Stimulated activated CD4-positive, alpha-beta T cell treated with anti-CD3 and anti-CD28 coated beads, Interleukin-12 subunit alpha, Interleukin-12 subunit beta, amount 100 ng/mL, for 24 hours (primary cell): ENCODE measurements at places on chromosomes 7 and 10.

DNA sequence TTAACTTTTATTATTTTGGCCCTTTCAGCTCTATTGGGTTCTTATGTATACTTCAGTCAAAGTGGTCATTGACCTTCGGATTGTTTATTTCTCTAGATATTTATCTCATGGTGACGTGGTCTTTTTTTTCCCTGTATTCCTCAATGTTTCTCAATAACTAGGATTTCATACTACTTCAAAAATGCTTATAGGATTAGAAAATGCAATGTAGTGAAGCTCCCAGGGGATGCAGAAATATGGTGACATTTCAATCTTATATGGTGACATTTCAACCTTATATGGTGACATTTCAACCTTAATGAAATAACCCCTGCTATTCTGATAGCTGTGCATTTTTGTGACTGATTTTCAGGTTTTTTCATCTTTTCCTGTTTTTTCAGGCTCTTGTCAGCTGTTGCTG is 51.4 kb downstream of the CHRM2 start:
- DNase-seq, result no peak

- no peak for DNase-seq
These were observed 167.0 kb downstream of the SGMS1 start for GRCh38 chr10:50456719-50457118.

DNA sequence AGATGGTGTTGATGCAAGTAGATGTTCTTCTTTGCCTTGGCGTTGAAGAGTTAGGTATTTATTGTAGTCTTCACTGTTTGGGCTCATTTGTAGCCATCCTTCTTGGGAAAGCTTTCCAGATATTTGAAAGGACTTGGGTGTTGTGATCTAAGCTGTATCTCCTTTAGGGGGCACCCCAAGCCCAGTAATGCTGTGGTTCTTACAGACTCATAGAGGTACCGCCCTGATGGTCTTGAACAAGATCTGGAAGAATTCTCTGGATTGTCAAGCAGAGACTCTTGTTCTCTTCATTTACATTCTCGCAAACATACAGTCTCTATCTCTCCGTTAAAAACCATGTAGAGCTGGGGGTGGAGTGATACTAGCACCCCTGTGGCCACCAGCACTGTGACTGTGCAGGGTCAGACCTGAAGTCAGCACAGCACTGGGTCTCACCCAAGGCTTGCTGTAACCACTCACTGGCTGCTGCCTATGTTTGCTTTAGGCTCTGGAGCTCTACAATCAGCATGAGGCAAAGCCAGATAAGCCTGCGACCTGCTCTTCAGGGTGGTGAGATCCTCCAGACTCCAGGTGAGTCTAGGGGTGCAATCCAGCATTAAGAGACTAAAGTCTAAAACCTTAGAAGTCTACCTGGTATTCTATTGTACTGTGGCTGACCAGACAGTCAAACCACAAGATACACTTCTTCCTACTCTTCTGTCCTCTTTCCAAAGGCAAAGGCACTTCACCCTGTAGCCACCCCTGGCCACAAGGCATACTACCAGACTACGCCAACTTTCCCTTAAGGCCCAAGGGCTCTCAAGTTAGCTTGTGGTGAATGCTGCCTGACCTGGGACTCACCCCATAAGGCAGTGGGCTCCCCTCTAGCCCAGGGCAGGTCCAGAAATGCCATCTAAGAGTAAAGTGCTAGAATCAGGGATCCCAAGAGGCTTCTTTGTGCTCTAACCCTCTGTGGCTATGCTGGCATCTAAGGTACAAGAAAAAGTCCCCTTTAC is 209.7 kb upstream of the TMEM196 start:
- no peak for DNase-seq

DNA sequence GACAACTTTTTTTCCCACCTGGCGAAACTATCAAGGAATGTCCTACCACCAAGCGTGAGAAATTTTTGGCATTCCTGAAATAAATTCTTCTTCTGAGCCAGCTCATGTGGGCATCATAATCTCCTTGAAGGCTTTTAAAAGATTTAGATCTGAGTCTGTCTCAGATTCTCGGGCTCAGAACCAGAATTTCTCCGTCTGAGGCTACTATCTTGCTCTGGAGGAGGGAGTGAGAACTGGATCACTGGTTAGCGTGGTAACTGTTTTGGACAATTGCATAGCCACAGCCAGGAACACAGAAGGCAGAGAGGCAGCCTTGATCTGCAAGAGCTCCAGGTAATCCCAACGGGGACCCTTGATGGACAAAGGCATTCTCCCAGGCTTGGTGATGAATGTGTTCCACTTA is 1.0 kb upstream of the PLAC9 start:
- DNase-seq, result no peak

DNA sequence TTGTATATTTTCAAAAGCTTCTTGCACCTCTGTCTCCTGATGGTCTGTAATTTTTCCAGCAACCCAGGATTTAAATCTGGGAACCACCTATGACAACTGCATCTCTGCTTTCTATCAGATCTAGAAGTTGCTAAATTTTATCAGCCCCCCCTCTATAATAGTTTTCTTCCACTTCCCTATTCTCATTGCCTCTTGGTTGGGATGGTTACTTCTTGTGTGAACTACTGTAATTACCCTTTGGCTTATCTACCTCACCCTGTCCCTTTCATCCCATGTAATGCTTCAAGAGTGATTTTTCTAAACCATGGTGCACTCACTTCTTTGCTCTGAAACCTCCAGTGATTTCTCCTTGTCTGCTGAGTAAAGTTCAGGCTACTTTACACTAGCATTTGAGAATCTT is 92.3 kb downstream of the BMPR1A start:
- no peak for DNase-seq
